NCI-H1105 treated with DMSO at 0.1 percent for 48 hours (cell line): ENCODE measurements at places on chromosomes 2 and 18.

DNA sequence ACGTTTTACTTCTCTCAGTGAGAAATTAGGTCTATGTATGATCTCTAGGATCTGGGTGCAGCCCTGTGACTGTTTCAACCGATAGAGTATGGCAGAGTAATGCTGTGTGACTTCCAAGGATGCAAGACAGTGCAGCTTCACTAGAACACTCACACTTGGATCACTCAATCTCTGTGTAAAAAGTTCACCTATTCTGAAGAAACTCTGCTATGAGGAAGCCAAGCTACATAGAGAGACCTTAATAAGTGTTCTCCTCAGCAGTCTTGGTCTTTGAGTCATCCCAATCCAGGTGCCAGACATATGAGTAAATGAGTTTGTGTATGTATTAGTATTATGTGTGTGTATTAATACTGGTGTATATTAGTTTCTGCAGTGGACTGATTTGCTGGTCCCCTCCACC, 335.0 kb downstream of the NR4A2 start:
- no peak for DNase-seq

GRCh38 chr2:85431570-85432205, 13.2 kb downstream of the SH2D6 start:
- DNase-seq: no peak

DNA sequence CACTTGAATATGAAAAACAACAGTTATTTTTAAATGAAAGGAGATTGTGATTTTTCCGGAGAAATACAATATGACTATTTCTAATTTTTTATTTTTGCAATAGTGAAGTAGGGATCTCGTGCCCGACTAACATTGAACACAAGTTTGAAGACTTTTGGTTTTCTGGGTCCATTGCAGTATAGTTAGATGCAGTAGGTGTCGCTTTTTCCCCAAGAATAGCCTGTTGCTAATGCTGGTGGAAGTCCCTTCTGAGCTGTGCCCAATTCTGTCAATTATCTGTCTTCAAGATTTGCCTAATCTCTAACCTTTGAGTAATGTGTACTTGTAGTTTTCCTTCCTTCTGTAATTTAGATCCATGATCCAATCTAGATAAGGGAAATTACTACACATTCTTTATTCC, 36.5 kb downstream of the SEMA4F start:
- peak; percentile 47 for DNase-seq

- DNase-seq: no peak
Measured at GRCh38 chr18:72869226-72870185, 1.7 kb upstream of the NETO1 start.

DNA sequence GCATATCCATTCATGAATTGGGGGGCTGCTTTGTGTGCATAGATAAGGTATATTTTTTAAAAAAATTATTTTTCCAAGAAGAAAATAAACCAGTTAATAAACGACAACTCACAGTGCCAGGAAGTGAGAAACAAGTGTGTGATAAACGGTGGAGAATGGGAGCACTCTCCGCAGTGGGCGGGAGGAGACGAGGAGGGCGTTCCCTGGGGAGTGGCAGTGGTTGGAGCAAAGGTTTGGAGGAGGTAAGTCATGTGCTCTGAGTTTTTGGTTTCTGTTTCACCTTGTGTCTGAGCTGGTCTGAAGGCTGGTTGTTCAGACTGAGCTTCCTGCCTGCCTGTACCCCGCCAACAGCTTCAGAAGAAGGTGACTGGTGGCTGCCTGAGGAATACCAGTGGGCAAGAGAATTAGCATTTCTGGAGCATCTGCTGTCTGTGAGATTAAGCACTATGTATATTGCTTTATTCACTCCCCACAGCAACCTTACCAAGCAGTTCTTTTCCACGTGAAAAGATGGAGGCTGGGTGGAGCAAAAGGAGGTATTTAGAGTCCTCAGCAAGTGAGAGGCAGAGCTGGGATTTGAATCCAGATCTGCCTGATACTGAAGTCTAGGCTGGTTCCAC, 27.0 kb upstream of the CASP8 start:
- DNase-seq: peak; percentile 87

DNA sequence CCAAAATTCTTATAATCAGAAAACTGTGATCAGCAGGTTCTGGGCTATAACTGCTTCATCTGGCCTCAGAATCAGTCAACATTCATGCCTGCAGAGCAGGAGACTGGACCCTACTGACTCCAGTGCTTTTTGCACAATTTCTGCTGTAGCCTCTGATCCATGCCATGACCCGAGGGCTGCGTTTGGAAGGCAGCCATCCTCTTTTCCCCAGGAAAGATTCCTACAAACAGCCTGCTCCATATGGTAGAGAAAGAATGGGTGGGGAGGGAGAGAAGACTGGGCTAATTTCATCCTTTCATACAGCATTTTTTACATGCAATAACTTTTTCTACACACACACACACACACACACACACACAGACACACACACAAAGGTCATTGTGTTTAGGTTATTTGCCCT, 133.0 kb upstream of the MMADHC start:
- no peak for DNase-seq

- DNase-seq: no peak
Measured at GRCh38 chr18:46243095-46243494, 138.9 kb downstream of the HAUS1 start.

DNA sequence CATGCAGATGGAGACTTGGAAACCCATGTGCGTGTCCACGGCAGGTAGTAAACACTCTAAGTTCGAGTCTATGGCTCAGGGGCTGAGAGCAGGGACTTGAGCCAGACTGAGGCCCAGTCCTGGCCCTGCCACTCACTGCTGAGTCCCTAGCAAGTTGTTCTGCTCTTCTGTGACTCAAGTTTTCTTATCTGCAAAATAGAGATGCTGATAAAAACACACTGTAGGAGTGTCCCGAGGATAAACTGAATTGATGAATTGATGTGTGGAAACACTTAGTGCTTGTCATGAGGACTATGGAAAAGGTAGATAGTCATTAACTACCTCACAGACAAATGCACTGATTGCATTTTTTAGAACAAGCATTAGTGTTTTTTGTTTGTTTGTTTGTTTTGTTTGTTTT, 73.2 kb downstream of the BOLA3 start:
- no peak for DNase-seq

DNA sequence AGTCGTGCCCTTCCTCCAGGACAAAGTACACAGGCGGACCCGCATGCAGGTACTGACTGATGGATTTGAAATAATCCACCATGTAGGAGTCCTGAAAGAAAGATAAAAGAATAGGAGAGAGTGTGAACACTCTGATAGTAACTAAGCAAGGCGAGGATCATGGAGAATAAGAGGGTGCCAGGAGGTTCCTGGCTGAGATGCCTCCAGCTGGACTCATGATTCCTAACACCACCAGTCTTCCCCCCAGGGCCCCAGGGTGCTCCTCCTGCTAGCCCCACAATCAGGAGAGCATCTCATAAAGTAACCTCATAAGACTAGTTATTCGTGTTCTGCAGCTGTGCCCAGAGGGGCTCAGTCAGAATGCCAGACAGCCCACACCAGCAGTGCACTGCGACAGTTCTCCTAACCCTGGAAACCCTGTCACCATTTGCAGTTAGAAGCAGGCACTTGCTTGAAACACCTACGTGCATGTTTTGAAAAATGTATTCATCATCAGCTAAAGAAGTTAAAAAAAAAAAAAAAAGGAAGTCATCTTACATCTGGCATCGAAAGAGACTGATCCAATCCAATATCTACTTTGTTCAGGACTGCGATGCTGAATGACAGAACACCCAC, 36.7 kb downstream of the RMC1 start:
- no peak for DNase-seq

- DNase-seq: no peak
Measured at GRCh38 chr2:11080253-11081115, 74.8 kb upstream of the SLC66A3 start.

DNA sequence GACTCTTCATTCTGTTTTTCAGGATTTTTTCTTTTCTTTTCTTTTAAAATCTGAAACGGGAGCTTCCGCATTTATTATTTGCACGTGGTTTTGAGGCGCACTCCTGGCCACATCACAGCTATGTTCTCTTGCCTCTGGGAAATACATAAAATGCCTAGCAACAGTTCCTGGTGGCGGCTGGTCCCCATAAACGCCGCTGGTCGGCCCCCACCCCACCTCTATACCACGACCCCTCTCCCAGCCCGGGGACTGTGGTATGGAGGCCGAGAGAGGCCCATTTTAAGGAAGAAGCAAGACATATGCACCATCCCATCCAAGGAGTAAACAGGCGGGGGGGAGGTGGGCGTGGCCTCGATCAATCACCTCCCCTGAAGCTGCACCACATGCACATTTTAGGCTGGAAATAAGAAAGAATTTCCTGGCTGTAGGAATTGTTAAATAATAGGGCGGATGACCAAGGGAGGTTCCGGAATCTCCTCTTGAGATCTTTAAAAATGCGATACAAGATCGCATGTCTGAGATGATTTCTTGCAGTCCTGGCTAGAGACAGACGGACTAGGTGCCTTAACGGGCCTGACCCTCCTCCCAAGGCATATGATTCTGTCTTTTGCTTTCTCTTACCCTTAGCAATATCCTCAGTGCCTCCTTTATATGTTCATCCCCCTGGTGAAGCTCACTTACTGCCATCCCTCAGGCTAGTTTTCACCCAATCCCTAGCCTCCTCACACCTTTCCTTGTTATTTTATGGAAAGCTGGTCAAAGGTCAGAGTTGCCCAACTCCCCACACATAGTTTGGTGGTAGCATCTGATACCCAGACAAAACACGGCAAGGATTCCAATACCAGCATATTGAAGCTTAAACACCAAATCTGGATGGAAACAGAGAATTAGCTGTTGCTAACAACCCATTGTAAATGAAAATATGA, 82.4 kb downstream of the BCL2 start:
- no peak for DNase-seq

DNA sequence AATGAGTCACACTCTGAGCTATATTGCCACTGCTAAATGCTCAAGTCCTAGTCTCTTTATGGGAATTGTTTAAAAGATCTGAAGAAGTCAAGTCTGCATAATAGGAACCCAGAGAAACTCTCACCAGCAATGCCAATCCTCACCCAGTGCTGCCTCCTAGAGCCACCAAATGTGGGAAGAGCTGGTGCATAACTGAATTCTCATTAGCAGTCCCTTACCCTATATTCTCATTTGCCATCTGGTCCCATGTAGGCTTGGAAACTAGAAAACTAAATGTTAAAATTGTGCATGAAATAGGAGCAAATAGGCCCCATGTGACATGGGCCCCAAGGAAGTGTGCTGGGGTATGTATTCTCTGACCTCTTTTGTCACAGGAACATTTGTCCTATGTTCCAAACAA, 224.4 kb upstream of the SMAD2 start:
- no peak for DNase-seq

- no peak for DNase-seq
Measured at GRCh38 chr2:44768438-44769236, 172.9 kb upstream of the SIX3 start.

- DNase-seq: no peak
Measured at GRCh38 chr2:164389411-164389810, 231.9 kb downstream of the GRB14 start.

GRCh38 chr2:69168144-69168813, 155.3 kb downstream of the ANTXR1 start:
- no peak for DNase-seq

DNA sequence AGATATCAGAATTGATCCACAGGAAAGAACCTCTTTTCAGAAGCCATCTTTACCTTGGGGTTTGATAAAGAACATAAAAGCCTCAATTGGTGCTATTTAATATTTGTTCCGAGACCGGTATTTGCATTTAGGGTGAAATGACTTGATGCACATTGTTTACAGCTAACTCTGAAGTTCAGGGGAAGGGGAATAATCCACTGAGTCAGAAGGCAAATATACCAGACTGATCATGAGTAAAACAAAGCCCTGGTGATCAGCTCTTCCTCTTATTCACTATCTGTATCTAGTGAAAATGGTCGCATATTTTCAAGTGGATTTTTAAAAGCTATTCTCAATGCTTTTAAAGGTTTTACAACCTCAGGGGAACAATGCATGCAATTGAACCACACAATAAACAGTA, 53.0 kb upstream of the ATP8B1 start:
- no peak for DNase-seq

GRCh38 chr2:11420671-11421070, 45.3 kb downstream of the E2F6 start:
- DNase-seq: no peak

DNA sequence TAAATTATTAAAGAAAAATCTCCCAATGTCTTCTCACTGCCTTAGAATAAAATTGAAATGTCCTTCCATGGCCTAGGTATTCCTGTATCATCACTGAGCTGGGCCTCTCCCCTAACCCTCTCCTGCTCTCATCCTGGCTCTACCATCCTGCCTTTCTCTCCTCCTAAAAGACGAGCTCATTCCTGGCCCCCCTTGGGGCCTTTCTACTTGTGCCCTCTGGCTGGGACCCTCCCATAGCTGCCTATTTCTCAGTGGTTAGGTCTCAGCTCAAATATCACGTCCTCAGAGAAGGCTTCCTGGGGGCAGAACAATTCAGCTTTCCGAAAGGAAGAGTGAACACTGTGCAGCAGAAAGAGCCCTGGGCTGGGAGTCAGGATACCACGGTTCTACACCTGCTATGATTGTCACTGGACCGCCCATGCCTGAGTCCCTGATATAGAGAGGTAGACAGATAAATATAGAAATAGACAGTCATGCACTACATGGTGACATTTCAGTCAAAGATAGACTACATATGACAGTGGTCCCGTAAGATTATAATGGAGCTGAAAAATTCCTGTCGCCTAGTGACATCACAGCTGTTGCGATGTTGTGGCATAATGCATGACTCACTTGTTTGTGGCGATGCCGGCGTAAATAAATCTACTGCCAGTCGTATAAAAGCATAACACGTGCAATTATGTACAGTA, 9.4 kb downstream of the DNPEP start:
- DNase-seq: no peak

- DNase-seq: no peak
Measured at GRCh38 chr2:45049569-45050336, 40.5 kb upstream of the SIX2 start.

- no peak for DNase-seq
Measured at GRCh38 chr2:101524806-101525430, 50.0 kb upstream of the RFX8 start.
